ENCODE measurements at places on chromosomes 16 and 17. TPM values are rescaled to one million over a fixed set of nuclear protein-coding genes. Genes with fewer than 3 reads are reported as not detected.
A peak's percentile ranks its signal among the peaks of the same experiment; 100 is the strongest.

The ACSM2A gene
- total RNA-seq: 470 TPM

DNA sequence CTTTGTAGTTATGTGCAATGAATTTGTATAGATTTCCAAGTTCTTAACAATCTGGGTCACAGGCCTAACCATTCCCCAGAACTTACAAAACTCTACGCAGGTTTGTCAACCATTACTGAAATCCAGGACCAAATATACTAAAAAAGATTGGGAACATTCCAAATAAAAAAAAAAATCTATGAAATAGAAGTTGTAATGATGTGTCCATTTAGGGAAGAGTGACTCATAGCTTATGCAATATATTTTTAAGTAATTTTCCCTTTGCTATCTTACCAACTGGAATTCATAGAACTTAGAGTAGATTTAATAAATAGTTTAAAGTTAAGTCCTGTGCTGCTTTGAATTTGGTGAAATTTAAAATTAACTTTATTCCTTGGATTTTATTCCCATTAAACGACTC, 393.2 kb downstream of the PMP22 start:
- no peak for DNase-seq

GRCh38 chr17:27596566-27597187, 34.3 kb upstream of the LGALS9 start:
- no peak for DNase-seq

- peak; percentile 77 for DNase-seq
These were observed 60.6 kb upstream of the KIFC3 start for GRCh38 chr16:57862698-57863433.

- DNase-seq: no peak
These were observed 24.7 kb upstream of the KRT20 start for GRCh38 chr17:40909755-40910154.

GRCh38 chr16:52963212-52963854, 89.4 kb downstream of the CHD9NB start:
- no peak for DNase-seq

The CALB2 gene
- total RNA-seq: not detected

The C16orf92 gene
- not detected for total RNA-seq
